ENCODE measurements at places on chromosomes 16 and 17.

GRCh38 chr17:38455288-38455915, 27.1 kb downstream of the ARHGAP23 start:
- DNase-seq = peak; percentile 31

DNA sequence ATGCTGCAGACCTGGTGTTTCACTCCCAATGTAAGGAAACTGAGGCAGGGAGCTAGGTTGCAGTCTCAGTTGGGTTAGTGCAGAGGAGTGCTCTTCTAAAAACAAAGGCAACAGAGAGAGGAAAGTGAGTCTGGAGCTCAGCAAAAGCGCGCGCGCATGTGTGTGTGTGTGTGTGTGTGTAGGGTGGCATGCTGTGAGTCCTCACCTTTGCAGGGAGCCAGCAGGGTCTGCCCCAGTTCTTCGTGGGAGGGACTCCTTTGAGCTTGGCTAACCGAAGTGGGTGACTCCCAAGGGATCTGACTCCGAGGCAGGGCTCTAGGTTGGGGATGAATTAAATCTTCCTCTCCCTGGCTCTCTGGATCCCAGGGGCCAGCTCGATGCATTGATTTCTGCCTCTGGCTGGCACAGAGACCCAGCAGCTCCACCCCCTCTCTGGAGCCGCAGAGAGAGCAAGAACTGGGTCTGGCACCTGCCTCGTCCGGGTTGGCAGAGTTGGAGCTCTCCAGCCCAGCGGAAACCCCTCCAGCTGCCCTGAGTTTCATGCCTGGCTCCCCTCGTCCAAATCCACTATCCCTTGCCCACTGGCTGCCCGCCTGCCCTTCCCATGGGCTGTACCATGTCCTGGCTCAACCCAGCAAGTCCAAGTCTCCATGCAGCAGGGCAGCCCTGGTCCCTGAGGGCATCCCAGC, 1.3 kb upstream of the BTBD17 start:
- DNase-seq = peak; percentile 41

DNA sequence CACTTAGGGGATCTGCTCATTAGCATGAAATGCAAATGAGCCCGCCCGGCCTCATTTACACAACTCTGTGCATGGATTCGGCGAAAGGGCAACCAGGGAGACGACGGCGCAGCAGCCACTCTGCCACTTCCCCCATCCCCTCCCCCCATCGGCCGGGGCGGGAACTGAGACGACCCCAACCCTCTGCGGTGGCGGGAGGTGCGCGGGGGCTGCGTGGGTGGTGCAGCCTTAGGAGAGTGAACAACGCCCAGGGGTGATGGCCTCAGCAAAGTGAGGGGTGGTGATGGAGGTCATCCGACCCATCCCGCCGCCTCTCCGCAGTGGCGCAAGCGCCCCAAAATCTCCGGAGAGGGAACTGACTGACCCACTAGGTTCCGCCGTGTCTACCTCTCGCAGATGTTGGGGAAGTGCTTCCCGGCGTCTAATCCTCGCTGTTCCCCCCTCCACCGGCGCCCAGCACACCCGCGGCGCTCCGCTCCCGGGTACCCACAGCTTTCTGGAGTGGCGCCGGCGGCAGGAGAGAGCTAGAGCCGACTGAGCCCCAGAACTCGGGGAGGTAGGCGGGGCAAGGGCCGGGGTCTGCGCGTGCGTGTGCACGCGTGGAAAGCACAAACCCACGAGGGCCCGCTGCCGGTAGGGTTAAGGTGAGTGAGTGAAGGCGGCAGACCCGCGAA, 1.4 kb upstream of the CACNA1G start:
- DNase-seq = no peak

DNA sequence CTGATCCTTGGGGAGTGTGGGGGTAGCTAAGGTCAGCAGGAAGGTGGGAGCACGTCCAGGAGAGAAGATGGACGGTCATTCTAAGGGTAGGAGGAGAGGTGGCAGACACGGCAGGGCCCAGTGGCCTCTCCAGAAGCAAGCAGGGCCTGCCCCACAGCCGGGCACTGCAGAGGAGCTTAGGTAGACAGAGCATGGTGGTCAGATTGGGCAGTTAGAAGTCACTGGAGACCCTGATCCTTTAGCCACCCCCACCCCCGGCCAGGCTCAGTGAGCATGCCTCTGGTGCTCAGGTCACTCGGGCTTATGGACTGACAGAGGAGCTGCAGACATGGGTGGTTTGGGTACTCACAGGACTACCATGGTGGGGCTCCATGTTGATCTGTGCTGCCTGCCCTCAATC, 26.3 kb downstream of the NLRP1 start:
- no peak for DNase-seq

DNA sequence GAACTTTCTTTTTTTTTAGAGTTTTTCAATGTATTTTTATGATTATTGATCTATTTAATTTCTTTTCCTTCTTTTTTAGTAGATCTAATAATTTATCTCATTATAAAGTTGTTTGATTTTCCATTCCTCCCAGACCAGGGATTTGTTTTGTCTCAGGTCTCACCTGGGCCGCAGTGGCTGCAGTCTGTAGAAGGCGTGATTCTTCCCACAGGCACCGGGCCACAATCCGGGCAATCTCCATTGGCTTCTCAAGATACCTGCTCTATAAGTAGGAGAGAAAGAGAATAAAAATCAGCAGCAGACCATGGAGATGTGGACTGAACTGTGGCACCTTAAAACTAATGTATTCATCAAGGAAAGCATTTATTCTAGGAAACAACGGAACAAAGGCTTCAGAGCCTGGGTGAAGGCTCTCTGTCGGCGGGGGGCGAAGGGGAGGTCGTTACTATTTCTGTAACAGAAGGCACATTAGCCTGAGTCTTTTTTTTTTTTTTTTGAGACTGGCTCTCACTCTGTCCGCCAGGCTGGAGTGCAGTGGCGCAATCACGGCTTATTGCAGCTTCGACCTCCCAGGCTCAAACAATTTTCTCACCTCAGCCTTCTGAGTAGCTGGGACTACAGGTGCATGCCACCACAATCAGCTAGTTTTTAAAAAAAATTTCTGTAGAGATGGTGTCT, 42.7 kb downstream of the STAT3 start:
- no peak for DNase-seq

DNA sequence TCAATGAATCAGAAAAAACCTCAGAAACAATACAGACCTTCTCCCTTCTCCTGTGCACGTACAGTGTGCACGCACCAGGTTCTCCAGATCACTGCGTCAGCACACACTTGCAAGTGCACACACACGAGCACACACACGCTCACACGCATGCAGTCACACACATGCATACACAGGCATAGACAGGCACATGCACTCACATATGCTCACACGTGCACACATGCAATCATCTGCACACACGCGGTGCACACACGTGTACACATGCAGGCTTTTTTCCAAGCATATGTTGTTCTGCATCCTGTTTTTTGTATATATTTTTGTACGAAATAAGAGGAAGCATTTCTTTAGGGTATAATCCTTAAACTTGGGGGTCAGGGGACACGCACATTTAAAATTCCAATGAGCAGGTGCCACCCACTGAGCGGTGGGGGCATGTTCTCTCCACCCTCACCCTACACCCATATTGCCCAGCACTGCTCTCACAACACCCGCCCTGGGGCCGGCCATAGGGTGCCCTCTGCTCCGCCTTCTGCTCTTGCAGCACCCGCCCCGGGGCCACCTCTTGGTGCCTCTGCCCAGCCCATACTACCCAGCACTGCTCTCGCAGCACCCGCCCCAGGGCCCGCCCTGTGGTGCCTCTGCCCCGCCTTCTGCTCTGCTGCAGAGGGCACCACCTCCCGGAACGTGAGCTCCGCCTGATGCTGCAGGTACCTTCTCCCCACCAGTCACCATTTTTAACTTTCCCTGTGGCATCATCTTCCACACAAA, 20.9 kb downstream of the KLHDC4 start:
- no peak for DNase-seq

DNA sequence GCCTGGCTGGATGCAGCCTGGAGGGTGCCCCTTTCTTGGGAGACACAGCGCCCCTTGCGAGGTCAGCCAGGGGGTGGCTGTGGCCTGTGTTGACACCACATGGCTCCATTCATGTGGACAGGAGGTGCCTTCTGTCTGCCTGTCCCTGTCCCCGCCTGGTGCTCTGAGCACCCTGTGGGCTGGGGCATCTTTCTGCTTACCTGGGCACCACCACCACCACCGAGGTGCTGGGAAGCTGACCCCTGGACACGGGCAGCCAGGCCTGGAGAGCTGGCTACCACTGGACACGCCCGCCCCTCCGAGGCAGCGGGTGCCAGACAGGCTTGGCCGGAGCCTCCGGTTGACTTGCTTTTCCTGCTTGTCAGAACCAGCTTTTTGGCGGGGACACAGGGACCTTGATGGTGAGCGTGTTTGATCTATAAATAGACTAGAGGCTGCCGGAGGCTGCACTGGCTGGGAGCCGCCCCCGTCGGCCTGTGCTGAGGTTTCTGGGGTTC, 121.3 kb upstream of the GSE1 start:
- no peak for DNase-seq

GRCh38 chr16:79449900-79450299, 150.6 kb downstream of the MAF start:
- no peak for DNase-seq

DNA sequence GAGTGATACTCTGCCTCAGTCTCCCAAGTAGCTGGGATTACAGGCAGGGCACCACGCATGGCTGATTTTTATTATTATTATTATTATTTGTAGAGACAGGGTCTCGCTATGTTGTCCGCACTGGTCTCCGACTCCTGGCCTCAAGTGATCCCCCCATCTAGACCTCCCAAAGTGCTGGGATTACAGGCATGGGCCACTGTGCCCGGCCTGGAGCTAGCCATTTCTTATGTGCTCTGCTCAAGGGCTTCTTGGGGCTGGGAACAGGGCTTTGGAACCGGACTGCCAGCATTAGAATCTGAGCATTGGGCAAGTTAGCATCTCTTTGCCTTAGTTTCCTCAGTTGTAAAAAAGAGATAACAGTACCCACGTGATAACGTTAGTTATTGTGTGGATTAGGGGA, 111.3 kb downstream of the C16orf78 start:
- DNase-seq = no peak

DNA sequence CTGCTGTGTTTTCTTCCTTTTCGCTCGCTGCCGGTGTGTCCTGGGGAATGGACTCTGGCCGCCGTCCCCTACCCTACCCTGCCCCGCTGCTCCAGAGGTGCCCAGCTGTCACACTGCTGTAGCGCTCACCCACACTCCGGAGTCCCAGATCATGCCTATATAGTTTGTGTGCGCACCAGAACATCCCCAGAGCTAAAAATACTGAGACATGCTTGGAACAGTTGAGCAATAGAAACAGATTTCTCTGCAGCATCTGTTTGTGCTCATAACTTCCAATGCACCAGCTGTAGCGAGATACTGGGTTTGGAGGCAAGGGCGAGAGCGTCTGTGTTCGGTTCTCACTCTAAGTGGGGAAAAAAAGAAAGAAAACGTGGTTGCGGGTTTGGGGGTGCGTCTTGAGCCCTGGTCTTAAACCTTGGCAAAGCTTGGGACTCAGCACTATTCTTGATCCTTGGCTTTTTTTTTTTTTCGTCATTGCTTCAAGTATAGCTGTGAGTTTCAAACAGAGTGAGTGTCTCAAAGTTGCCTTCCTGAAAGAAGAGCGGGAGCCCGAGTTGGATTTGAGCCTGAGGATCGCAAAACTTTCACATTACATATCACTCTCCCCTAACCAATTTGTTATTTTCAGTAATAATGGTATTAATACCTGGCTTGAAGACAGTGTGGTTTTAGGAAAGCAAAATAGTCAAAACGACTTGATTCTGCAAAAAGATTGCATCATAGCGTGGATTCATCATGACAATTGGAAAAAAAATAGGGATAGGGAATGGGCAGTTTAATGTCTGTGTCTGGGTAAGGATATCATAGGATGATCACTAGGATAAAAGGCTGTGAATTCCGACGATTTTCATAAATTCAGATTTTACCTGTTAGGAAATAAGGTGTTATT, 621 bp downstream of the KCNJ2 start:
- DNase-seq = no peak

All from NCI-H1694 treated with DMSO at 0.1 percent for 48 hours (cell line).